ENCODE measurements at places on chromosomes 2 and 18. TPM values are rescaled to one million over a fixed set of nuclear protein-coding genes. Genes with fewer than 3 reads are reported as not detected.

Gene ALS2
- 38.3 TPM for total RNA-seq

Gene UPP2
- total RNA-seq: not detected

Gene CRYBA2
- total RNA-seq: 0.59 TPM

Gene GPR75
- total RNA-seq: 4.2 TPM

Gene UGT1A10
- total RNA-seq: 1.0 TPM

- H3K4me3 ChIP-seq: no peak overlapping the region
- no peaks in the 10 kb centered on the region for H3K36me3 ChIP-seq
- H3K27ac ChIP-seq: no peak overlapping the region
- no peak for DNase-seq
- no peaks in the 10 kb centered on the region for H3K4me1 ChIP-seq
Measured at GRCh38 chr18:5527603-5528002, 16.2 kb downstream of the EPB41L3 start.

DNA sequence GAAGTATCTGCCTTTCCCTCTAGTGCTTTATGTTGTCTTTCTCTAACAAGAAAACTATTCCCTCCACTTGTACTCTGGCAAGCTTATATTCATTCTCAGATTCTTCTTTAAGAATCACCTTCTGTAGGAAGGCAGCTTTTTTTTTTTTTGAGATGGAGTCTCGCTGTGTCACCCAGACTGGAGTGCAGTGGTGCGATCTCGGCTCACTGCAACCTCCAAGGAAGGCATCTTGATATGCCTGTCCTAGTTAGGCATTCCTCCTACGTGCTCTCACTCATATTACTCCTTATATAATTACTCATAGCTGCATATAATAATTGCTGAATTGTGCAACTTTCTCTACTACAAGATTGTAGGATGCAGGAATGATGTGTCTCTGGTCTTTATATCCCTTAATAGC lies 15.8 kb downstream of the NDUFS1 start:
- H3K4me1 ChIP-seq: no peaks in the 10 kb centered on the region
- H3K36me3 ChIP-seq: peaks cover 2% of the 10 kb centered on the region
- no peak for DNase-seq
- no peak overlapping the region for H3K27ac ChIP-seq
- no peaks in the 10 kb centered on the region for H3K27me3 ChIP-seq

All from Caco-2 (cell line).